ENCODE measurements at places on chromosomes 16 and 17. TPM values are rescaled to one million over a fixed set of nuclear protein-coding genes. Genes with fewer than 3 reads are reported as not detected.

DNA sequence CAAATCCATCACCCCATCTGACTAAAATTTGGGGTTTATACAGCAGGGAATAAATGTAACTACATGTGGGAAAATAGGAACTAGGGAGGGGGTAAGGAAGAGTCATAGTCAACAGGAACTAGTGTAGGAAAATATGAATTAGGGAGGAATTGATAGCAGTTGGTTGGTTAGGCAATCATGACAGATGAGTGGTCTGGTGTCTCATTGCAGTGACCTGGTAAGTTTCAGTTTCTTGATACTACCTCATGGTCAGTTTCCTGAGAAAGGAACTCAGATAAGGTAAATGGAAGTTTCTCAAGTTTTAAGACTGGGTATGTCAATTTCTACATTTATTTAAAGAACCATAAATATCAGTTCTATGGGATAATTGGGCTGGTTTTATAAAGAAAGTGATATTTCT is 442.3 kb downstream of the NPIPA7 start:
- no peaks in the 10 kb centered on the region for H3K36me3 ChIP-seq
- H3K27me3 ChIP-seq = no peaks in the 10 kb centered on the region
- no peaks in the 10 kb centered on the region for H3K4me1 ChIP-seq

- H3K4me1 ChIP-seq = peaks cover 16% of the 10 kb centered on the region
- no peaks in the 10 kb centered on the region for H3K27me3 ChIP-seq
- H3K36me3 ChIP-seq = no peaks in the 10 kb centered on the region
- no peak for DNase-seq
Observed at GRCh38 chr16:28531777-28532744, 6.7 kb downstream of the NUPR1 start.

GRCh38 chr16:23081675-23082119 is 67.6 kb downstream of the USP31 start:
- H3K27ac ChIP-seq = no peak overlapping the region
- no peak for DNase-seq
- no peaks in the 10 kb centered on the region for H3K4me1 ChIP-seq
- no peaks in the 10 kb centered on the region for H3K36me3 ChIP-seq
- H3K27me3 ChIP-seq = no peaks in the 10 kb centered on the region

GRCh38 chr17:60496041-60496440 is 30.0 kb downstream of the APPBP2 start:
- H3K4me3 ChIP-seq = no peak overlapping the region
- DNase-seq = no peak
- H3K36me3 ChIP-seq = no peaks in the 10 kb centered on the region
- H3K27ac ChIP-seq = no peak overlapping the region

DNA sequence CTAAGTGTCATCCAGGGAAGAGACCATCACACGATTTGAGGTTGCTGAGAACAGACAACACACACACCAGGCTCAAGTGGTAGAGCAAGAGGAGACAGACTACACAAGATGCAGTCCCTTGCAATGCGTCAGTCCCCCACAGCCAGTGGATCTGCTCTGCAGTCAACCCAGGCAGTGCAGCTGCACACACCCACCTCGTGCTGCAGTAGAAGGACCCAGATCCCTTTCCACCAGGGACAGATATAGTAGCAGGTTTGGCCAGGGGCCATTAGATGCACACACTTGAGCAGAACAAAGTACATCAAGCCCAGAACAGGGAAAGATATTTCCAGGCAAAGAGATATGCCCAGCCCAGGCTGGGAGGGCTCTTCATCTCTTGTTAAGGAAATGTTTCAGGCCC is 112.9 kb downstream of the GRIN2A start:
- H3K4me1 ChIP-seq = peaks cover 2% of the 10 kb centered on the region
- H3K36me3 ChIP-seq = no peaks in the 10 kb centered on the region
- DNase-seq = no peak
- H3K27ac ChIP-seq = no peak overlapping the region

- no peaks in the 10 kb centered on the region for H3K27me3 ChIP-seq
- no peak overlapping the region for H3K4me3 ChIP-seq
- H3K27ac ChIP-seq = no peak overlapping the region
- no peak for DNase-seq
Observed at GRCh38 chr16:85216522-85217375, 104.5 kb upstream of the CIBAR2 start.

GRCh38 chr17:34306466-34306865 is 12.8 kb upstream of the CCL8 start:
- H3K4me1 ChIP-seq = peaks cover 2% of the 10 kb centered on the region
- no peaks in the 10 kb centered on the region for H3K36me3 ChIP-seq
- H3K4me3 ChIP-seq = no peak overlapping the region
- H3K27ac ChIP-seq = no peak overlapping the region

Gene COX6A2
- 1.2 TPM for polyA plus RNA-seq

Measured in ovary (tissue), 10 donors.